ENCODE measurements at places on chromosomes 2 and 18.

GRCh38 chr2:65360441-65360840 is 72.0 kb downstream of the SPRED2 start:
- DNase-seq: no peak

- DNase-seq: peak; percentile 41
These were observed 123.8 kb downstream of the MYO1B start for GRCh38 chr2:191369034-191369433.

DNA sequence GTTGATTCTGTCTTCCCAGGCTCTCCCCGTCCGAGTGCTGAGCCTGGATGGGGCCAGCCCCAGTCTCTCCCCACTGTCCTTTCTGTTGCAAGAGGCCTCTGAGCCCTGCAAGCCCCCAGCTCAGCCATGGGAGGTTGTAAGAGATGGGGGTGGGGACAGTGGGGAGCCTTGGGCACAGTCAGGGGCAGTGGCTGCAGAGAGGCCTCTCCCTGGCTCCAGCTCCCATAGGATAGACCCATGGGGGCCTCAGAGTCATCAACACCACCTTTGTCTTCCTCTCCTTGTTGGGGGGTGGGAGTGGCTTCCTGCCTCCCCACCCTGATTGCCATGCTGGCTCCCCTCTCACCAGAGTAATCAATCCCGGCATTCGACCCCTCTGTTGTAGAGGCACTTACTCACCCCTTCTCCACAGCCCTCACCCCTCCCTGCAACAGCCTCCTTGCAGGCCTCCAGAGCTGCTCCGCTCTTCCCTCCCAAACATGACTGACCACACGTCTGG is 37.5 kb upstream of the NPAS2 start:
- DNase-seq: no peak

DNA sequence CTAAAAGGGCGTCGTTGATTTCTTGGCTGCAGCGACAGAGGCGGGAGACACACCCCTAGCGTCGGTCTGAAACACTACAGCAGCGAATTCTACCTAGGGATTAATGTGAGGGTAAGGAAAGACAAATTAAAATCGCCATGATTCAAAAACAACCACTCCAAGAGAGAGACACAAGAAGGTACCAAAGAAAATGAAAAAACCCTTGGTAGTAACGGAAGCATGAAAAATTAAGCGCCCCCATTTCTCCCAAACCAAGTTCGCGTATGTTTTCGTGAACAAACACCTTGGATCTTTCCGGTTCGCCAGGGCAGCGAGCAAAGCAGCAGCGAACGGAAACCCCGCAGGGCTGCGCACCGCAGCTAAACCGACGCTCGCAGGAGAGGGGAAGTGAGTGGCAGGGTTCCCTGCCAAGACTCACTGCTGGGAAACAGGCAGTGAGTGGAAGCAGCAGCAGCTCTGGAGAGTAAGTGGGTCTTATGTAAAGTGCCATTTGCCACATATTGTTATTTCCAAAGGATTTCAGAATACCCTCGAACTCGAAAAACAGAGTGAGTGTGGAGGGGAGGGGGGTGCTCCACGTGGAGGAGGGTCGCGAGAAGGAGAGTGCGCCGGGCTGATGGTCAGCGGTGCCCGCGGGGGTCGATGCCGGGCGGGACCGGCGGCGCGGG is 1.0 kb downstream of the PPP3R1 start:
- DNase-seq: peak; percentile 77

DNA sequence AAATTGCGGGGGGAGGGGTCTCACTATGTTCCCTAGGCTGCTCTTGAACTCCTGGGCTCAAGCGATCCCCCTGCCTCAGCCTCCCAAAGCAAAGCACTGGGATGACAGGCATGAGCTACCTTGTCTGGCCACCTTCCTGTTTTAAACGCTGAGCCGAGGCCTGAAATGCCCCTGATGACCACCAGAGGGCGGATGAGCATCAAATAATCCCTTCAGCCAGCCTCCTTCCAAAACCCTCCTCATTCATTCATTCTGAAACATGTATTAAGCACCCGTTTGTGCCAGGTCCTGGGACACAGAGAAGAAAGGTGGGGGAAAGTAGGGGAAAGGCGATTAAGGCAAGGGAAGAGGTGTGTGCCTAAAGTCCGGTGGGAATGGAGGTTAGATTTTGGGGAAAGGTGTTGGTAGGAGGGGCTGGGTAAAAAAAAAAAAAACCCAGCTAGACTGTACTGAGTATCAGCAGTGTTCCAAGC is 30.7 kb upstream of the PTMA start:
- DNase-seq: peak; percentile 86

- peak; percentile 36 for DNase-seq
These were observed 633 bp downstream of the NABP1 start for GRCh38 chr2:191678437-191679100.

GRCh38 chr2:239703834-239704233 is 303.0 kb upstream of the HDAC4 start:
- DNase-seq: no peak

DNA sequence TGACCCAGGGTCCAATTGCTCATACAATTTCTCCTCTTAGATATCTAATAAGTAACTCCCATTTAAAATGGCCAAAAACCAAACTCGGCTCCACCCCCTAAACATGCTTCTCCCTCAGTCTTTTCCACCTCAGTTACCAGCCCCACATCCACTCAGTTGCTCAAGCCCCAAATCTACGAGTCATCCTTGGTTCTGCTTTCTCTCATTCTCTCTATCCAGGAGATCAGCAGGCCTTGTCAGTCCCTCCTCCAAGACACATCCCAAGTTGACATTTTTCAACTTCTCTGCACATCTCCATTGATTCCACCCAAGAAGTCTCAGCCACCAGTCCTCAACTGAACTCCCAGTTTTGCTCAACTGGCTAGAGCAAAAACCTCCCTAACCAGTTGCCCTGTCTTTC is 40.5 kb upstream of the RTN4 start:
- peak; percentile 66 for DNase-seq

DNA sequence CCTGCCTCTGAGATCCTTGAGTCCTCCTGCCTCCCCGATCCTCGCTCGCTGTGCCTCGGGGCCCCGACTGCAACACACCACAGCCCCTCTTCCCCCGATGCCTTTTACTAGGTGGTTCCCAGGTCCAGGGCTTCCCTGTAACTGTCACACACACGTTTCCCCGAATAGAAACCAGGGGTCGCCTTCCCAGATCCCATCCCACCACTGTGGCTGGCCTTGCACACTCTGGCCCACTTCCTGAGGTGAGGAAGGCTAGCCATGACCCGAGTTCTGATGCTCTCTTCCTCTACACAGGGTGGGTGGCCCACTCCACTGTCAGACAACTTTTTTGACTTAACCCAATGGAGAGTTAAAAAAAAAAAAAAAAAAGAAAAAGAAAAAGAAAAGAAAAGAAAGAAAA is 139.6 kb upstream of the ASB18 start:
- DNase-seq: no peak

GRCh38 chr2:212677466-212677865 is 138.9 kb upstream of the ERBB4 start:
- DNase-seq: no peak

DNA sequence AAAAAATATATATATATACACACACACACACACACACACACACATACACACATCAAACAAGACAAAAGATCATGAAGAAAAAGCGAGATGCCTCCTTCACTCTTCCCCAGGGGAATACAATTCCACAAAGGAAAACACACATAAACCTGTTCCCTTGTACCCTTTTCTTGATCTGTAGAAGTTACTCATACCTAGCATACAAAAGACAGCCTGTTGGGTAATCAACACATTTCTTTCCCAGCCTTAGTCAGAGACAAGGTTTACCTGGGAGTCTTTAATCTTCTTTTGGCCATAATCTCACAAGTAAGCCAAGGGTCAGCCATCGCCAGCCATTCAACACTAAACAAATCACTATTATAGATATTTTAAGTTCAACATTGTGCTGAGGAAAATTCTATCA is 407.0 kb downstream of the SUCLG1 start:
- DNase-seq: no peak

GRCh38 chr2:74548900-74549826 is 4.6 kb downstream of the LOXL3 start:
- DNase-seq: peak; percentile 60

Data from cardiac fibroblast (primary cell).